Activated gamma-delta T cell (primary cell): ENCODE measurements at places on chromosomes 7 and 10.

GRCh38 chr10:71797533-71798307 lies 24.4 kb upstream of the VSIR start:
- DNase-seq = no peak

DNA sequence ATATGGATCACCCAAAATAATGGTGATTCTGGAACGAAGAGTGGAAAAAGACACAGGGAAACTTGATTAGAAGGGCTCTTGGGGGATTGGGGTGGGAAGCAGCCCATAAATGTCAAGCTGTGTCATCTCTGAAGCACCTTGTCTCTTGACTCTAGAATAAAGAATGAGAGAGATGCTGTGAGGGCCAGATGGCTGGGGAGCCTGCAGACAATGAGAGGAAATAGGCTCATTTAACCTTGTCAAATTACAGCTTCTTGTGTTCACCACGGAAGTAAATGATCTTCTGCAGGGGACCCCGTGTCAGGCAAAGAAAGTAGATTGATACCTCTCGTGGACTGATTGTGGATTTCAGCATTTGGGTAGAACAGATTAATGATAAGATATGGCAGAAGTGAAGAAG lies 159.3 kb downstream of the ST7 start:
- DNase-seq = no peak

GRCh38 chr7:27523321-27523720 lies 139.4 kb downstream of the HIBADH start:
- no peak for DNase-seq

GRCh38 chr10:62270020-62270419 lies 1.4 kb upstream of the RTKN2 start:
- no peak for DNase-seq

- no peak for DNase-seq
These were observed 18.3 kb upstream of the RHEB start for GRCh38 chr7:151537818-151538561.

DNA sequence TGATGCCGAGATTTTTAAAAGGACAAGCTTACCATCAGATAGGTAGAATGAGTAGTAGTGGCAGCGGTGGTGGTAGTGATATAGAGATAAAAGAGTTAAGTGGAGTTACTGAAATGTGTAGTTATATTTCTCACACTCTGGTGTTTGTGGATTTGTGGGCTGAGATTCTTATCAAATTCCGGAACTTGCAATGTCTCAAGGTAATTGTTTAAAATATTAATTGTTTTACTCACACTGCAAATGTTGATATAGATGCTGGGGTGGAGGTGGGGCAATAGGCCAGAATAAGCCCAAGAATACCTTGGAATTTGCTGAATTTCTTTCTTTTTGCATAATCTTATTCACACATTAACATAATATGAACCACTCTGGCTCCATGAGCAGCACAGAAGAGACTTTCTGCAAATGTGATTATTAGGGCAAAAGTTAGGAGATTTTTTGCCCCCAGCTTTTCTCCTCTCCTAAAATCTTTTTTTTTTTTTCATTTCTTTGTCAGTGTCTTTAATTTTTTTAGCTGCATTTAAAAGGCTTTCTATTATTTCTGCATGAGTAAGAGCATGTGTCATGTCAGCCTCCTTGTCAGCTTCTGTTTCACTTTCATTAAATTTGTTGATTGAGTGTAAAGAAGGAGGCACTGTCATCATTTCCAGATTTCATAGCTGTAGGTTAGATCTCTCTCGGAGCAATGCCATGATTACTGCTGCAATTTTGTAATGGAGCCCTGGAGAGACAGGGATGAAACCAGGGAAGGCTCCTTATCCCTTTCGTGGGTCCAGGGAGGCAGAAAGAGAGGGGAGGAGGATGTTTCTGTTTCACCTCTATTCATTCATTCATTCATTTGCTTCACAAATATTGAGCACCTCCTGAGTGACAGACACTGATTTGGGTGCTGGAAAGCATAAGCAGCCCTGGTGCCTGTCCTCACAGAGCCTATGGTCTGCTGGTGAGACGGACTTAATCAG lies 13.1 kb upstream of the SGMS1 start:
- DNase-seq = no peak

DNA sequence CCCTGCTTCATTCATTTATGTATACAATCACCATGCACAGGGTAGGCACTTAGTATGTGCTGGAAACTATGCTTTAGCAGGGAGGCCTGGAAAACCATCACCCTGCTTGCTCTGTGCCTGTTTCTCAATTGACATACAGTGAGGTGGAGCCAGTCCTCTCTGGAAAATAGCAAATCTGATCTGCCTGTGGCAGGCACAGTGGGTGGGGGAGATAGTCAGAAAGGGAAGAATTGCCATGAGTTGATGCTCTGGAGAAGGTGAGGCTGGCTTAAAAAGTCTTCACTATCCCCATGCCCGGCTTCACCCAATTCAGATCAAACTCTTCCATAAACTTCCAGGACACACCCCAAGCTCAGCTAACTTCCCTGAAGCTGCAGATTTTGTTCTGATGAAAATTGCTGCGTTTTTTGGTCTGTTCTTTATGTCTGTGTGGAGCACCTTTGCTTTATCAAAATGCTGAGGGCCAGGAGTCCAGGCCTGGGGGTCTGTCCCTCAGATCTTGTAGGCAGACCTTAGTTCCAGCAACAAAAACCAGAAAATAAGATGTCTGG lies 84.8 kb downstream of the ANK3 start:
- no peak for DNase-seq

DNA sequence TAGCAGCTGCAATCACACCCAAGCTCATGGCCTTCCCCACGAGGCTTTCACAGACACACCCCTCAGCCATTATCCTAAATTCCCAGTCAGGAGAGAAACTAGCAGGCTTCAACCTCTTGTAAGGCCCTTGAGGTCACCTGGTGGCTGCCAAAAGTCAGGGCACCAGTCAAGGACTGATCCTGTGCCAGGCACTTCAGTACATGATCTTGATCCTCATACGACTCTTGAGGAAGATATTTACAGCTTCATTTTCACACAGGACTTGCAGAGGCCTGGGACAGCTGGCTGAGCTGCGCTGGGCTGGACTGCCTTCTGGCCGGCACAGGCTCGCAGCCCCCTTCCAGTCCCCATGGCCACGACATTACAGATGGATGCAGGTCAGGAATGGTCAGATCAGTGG lies 8.8 kb downstream of the PDAP1 start:
- DNase-seq = no peak

GRCh38 chr7:54690892-54691291 lies 68.1 kb downstream of the SEC61G start:
- DNase-seq = no peak

DNA sequence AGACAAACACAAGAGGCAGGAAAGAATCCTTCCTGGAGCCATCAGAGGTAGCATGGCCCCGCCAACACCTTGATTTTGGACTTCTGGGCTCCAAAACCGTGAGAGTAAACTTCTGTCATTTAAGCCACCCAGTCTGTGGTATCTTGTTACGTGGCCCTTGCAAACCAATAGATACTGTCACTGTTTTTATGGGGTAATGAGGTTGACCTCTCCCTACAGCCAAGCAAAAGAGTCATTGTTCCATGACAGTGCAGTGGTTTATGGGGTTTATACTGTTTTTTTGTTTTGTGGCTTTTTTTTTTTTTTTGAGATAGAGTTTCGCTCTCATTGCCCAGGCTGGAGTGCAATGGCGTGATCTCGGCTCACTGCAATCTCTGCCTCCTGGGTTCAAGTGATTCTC lies 32.8 kb downstream of the KIAA1549 start:
- no peak for DNase-seq

DNA sequence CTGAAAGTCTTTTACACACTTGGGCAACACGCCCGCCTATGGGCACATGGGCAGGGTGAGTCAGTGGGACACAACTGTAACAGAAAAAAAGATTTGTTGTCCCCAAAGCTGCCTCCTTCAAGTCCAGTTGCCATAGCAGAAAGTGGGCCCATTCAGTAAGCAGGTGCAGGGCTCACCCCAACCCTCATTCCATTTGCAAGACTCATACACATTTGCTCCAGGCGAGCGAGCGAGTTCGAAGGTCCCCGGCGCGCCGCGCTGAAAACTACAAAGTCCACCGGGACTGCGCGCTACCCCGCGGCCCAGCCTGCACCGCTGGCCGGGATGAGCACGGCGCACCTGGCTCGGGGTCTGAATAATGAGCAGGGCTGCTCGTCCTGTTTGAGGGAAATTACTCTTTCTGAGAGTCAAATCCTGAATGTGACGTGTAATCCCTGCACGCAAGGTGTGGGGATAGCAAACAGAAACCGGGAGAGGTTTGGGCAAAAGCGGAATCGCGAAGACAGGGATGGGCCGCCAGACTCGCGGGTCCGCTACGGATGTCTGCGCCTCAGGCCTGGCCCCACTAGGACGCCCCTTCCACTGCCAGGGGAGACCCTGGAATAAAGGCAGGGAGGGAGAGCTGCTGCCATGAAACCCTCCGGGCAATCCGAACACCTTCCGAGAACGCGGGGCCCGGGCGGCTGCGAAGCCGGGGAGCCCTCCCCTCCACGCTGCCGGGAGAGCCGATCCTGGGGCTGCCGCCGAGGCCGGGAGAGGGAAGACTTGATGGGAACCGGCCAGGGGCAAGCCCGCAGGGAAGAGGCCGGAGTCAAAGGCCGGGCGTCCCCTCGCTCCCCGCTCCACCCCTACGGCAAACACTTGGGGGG lies 982 bp downstream of the COBL start:
- no peak for DNase-seq

DNA sequence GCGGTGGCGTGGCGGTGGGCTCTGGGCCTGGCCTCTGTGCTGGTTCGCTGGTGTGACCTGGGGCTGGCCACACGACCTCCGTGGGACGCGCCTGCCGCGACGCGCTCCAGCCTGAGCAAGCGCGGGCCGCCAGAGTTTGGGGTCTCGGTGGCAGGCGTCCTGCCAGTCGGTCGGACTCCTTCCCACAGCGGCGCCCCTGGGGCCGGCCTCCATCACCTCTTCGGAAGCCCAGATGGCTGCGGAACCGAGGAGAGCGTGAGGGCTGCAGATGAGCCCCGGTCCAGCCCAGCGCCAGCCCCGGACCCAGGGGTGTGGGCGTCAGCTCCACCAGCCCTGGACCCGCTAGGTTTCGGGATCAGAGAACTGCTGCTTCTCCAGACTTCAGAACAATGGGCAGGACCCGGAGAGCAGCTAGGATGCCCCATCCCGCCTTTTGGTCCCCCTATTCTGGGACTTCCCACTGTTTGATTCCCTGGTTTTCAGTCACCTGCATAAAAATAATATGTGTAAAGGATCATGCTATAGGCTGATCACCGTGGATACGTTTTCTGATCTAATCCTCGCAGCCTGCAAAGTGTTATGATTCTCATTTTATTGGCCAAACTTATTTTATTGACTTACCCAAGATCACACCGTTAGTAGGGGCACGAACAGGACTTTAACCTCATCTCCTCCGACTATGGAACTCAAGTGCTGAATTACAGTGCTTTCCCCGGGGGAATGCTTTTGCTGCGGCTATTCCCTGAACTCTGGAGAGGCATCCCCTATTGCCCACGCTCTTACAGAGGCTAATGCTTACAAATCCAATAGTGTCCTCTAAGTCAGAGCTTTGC lies 2.8 kb downstream of the CYP26C1 start:
- no peak for DNase-seq

GRCh38 chr7:28840592-28840995 lies 117.5 kb downstream of the TRIL start:
- DNase-seq = no peak

DNA sequence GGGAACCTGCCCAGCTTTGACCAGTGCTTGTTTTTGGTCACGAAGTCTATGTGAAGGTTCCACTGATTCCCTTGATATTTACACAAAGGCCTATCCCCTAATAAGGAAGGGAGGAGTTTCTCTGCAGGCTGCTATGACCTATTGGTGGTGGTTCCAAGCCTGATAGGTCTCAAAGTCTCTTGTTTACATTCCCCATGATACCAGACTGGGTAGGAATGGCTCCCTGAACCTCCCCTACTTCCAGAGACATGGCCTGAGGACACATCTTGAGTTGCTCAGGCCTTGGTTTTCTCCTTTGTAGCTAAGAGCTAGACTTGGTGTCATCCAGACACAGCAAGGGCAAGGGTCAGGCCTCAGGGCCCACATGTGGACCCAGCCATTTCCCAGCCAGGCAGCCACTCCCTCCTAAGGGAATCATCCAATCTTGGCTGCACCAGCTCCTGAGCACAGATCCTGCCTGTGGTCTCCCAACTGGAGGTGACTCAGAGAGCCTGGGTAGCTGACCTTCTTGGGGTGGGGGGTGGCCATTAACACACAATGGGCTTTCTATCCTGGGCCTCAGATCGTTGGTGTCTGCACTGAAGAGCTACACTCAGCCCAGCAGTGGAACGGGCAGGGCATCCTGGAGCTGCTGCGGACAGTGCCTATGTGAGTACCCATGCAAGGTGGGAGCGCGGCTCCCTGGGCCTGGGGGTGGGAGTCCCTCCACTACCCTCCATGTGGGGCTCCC lies 51.0 kb upstream of the TRIM8 start:
- no peak for DNase-seq

DNA sequence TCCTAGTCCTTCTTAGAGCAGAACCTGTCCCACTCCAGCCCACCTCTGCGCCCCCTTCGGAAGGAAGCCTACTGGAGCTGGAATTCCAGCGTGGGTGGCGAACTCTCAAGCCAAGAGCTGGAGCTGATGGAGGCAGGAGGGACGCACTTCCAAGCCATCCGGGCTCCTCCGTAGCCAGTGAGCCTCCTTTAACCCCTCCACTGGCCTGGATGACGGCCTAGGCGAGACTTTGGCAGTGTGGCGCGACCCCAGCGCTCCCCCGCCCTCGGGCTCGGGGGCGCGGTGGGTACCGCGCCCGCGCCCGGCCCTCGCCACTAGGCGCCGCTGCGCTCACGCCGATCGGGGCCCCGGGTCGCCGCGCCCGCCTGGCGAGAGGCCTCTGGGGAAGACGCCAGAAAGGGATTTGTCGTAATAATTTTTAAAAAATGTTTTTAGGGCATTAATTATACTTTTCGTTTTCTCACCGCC lies 5.1 kb upstream of the EMX2 start:
- no peak for DNase-seq

- no peak for DNase-seq
These were observed 155.2 kb upstream of the BMPER start for GRCh38 chr7:33750177-33750576.

DNA sequence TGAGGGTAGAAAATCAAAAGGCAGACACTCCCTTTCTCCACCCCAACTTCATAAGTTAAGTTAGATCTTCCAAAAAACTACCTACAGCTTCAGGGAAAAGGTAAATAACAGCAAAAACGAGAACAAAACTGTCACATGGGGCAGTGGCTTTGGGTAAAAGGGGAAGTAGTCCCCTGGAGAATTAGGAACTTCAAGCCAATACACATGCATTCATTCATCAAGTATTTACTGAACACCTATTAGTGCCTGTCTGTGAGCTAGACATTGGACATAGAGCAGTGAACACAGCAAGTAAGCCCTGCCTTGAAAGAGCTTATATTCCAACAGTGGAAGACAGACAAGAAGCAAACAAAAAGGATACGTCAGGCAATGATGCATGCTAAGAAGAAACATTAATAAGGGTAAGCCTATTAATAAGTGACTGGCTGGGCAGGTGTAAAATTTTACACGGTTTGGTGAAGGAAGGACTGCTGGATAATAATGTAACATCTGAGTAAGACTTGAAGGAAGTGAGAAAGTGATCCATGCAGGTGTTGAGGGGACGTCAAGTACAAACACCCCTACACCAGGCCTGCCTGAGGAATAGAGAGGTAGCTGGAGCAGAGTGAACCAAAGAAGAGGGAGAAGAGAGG lies 69.6 kb upstream of the RAPGEF5 start:
- DNase-seq = no peak
